Breast epithelium (tissue), 4 donors: ENCODE measurements at places on chromosomes 16 and 17.

- DNase-seq: no peak
These were observed 860.4 kb upstream of the SOX9 start for GRCh38 chr17:71260366-71260940.

DNA sequence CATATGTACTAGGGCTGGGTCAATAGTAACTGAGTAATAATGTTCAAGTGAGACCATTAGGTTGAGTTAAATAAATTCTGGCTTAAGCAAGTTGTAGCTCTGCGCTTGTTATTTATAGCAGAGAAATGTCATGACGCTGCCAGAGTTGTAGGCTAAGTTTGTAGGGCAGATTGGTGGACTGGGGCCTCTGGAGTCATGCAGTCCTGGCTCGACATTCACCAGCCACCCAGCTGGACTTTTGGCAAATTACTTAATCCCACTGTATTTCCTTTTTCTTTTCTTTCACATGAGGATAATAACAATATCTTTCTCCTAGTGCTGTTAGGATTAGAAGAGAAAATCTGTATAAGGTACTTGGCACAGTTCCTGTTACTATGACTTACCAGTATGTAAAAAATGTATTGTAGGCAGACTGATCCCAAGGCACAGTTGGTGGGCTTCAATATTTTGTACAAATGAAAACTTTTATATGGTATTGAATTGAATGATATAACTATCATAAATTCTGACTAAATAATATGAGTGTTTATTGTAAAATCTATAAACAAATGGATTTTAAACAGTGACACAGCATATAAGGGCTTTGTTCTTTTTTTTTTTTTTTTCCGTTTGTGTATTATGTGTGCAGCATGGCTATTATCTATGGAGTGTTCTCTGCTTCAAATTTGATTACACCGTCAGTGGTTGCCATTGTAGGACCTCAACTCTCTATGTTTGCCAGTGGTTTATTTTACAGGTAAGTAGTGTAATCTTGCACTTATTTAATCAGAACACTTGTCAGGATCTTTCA lies 2.6 kb downstream of the MFSD11 start:
- no peak for DNase-seq

DNA sequence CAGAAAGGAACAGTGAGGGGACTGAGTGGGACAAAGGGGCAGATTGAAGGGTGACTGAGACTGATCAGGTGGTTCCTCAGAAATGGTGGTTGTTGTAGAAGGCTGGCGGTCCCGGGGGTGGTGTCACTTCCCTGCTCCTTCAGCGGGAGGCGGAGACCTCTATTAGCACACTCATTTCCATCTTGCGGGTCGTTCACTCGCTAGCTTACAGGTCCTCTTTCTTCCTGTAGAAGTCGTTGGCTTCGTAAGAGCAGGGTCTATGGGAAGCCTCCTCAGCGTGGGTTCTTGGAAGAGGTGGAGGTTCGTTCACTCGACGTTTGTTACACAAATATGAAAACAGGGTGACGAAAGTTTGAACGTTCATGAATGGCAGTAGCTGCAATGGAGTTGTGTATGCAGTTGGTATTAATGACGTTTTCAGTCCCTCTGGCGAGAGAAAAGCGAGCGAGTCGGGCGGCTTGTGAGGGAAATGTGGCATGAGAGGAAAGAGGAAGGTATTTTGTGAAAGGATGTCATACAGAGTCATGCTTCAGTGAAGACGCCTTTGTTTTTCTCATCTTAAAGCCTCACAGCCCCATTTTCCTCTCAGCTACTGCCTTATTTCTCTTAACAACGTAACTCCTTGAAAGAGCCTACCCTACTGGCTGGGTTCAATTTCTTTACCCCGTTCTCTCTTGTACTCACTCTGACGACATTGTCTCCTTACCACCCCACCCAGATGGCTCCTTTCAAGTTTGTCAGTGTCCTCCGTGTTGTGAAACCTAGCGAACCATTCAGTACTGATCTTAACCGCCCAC lies 667 bp downstream of the EFCAB13 start:
- peak; percentile 66 for DNase-seq

DNA sequence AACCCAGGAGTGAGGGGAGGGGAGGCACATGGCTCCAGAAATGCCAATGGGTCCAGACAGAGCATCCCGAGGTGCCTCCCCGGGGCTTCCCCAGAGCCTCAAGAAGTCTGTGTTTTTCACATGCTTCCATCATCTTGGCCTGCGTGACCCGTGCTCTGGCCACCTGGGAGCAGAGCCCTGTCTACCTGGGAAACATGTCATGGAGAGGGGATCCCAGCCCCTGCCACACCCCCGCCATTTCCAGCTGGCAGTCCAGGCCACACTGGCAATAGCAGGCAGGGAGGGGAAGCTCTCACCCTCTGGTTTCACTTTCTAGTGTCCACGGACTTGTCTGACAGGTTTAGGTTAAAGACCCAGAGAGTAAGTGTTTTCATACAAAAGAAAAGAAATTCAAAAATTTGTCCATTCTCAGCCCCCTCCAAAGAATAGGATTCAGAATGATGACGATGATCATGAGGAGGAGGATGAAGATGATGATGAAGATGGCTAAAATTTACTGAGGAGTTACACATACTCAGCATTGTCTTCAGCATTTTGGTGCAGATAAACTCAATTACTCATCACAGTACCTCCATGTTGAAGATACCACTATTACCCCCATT lies 9.0 kb downstream of the SMIM5 start:
- no peak for DNase-seq

DNA sequence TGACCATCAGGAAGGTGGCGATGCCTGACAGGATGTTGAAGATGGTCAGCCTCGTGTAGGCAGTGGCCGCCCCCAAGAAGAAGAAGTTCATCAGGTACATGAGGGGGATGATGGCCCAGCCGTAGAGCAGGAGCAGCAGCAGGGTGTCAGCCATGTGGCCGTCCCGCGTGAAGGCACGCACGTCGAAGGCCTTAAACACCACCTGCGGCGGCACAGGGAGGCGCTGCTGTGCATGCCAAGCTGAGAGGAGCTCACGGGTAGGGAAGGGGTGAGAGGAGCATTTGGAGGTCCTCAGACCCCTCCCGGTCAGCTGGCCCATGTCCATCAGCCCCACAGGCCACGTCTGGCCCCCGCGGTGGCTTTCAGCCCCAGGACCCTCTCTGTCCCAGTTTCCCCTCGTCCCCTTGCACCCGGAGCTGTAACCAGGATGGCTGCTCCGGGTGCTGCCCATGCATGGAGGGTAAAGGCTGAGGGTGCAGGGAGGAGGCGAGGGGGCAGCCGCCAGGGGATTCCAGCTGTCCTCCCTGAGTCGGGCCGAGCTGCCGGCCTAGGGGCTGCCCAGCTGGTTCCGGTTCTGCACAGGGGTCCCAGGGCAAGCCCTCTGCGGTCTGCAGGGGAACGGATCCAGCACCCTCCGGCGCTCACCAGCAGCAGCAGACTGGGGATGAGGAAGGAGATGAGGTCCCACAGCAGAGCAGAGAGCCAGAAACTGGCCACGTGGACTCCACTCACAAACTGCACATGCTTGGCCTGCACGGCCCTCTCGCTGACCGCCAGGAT lies 17.1 kb upstream of the RNPS1 start:
- DNase-seq: no peak

DNA sequence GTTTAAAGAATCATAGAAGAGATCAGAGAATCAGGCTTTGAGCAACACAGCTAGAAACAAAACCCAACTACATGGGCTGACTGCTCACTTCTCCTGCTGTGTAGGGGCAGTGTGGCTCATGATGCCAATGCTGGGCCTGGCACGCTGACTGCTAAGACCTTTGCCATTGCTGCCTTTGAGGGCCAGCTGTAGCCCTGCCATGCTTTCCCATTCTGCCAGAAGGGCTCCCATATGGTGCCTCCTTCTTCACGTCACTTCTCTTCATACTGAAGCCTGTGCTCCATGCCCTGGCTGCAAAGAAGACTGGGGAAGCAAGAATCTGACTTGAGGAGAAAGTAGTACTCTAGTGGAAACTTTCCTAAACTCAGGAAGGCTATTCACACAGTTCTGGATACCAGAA lies 232.9 kb downstream of the UTP18 start:
- DNase-seq: no peak

GRCh38 chr17:55363033-55363432 lies 58.6 kb downstream of the MMD start:
- DNase-seq: no peak

DNA sequence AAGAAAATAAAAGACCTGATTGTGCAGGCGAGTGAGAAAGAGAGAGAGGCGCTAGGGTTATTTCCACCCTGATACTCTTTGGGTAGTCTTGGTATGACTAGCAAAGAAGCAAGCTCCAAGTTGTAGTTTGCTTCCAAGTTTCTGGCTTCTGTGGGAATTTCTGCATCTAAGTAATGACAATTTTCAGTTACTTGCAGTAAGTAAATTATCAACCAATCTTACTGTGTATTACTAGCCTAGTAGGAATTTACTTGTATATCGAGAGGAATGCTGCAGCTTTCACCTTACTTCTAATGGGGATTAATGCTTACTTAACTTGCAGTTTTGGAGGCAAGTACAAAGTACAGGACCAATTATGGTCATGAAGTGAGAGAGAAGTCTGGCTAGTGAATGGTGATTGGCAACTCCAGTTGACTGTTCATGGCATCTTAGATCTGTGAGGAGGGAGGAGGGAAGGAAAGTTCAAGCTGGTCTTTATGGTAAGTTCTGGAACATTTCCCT lies 31.9 kb downstream of the TENT4B start:
- DNase-seq: no peak

GRCh38 chr17:41627316-41628072 lies 3.1 kb upstream of the KRT17 start:
- DNase-seq: no peak

GRCh38 chr17:76013377-76013932 lies 12.8 kb downstream of the CDK3 start:
- DNase-seq: no peak
